ENCODE measurements at places on chromosomes 16 and 17. TPM values are rescaled to one million over a fixed set of nuclear protein-coding genes. Genes with fewer than 3 reads are reported as not detected.

DNA sequence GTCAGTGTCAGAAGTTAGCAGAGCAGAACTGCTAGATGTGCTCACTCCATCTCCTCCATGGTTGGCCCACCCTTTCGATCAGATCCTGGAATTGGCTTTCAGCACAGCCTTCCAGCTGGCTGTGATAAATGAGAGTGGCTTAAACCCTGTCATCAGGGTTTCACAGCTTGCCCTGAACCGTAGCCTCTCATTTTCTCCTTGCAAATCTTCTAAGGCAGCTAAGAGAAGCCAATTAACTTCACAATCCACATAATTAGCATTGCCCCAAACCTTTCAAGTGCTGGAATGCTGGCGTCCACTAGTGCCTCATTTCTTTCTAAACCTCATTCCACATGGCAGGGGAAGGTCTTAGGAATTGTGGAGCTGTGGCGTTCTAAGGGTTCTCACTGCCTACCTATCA lies 21.7 kb downstream of the MILR1 start:
- H3K4me1 ChIP-seq: no peaks in the 10 kb centered on the region
- peaks cover 7% of the 10 kb centered on the region for H3K27me3 ChIP-seq
- no peak overlapping the region for H3K4me3 ChIP-seq
- no peak overlapping the region for H3K27ac ChIP-seq
- no peaks in the 10 kb centered on the region for H3K36me3 ChIP-seq
- no peak for DNase-seq

- no peak for DNase-seq
- peak overlapping the region; percentile 66 for H3K4me3 ChIP-seq
- H3K27ac ChIP-seq: peak overlapping the region; percentile 93
- H3K36me3 ChIP-seq: peaks cover 2% of the 10 kb centered on the region
- peaks cover 98% of the 10 kb centered on the region for H3K4me1 ChIP-seq
- H3K27me3 ChIP-seq: peaks cover 7% of the 10 kb centered on the region
Observed at GRCh38 chr16:84600343-84601229, 17.3 kb downstream of the COTL1 start.

Gene KLHL10
- not detected for total RNA-seq

- H3K27ac ChIP-seq: no peak overlapping the region
- no peaks in the 10 kb centered on the region for H3K27me3 ChIP-seq
- DNase-seq: no peak
- no peaks in the 10 kb centered on the region for H3K4me1 ChIP-seq
Observed at GRCh38 chr17:62876673-62877405, 68.7 kb upstream of the MARCHF10 start.

DNA sequence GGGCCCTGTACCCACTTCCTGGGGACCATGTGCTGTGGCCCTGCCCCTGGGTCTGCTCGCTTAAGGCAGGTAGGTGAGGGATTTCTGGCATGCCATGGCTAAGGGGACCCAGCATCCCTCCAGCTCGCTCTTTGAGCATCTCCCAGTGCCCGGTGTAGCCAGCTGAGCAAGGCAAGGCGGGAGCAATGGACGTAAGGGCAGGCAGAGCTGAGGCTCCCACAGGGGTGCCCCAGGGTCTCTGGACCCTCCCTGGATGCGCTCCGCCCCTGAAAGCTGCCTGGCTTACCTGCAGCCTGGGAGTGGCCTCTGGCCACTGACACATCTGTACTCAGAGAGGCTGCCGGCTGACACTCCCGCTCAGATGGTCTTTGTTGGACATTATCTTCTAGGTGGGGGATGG lies 189.9 kb downstream of the IRF8 start:
- H3K4me1 ChIP-seq: no peaks in the 10 kb centered on the region
- H3K27ac ChIP-seq: no peak overlapping the region
- H3K36me3 ChIP-seq: no peaks in the 10 kb centered on the region
- DNase-seq: no peak
- no peaks in the 10 kb centered on the region for H3K27me3 ChIP-seq

Gene ANKFN1
- total RNA-seq: not detected

DNA sequence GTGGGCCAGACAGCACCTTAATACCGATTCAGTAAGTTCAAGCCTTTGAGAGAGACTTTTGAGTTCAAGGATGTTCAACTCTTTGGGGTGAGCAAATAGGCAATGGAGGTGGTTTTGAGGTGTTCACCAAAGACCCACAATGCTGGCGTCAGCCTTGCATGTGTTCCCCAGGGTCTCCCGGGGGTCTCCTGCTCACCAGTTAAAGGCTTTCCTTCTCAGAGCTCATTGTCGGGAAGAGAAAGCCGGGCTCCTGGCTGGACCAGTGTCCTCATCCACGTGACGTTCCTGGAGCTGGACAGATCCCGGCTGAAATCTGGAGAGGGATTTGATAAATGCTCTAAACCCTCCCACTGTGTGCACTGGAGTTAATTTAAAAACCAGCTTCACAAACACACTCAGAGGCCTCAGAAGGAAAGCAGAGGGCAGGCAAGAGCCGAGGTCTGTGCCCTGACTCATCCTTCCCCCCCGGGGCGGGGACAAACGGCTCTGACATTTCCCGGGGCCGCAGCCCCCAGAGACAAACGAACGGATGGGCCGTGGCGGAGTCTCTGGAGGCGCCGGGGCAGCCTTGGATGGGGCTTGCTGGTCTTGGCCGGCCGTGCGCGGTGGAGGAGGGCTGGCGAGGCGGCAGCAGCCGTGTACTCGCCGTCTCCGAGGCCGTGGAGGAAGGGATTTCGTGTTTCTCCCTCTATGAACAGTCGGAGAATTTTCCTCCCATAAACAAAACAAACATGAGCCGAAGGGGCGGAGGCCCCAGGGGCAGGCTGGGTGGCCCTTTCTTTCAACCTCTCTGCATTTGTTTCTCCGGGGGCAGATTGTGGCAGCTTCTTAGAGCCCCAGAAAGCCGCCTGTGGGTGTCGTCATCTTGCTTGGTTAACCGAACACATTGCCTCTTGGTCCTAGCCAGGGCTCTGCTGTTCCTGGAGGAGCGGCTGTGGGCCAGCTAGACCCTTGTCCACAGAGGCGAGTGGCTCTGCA lies 94.2 kb downstream of the NTN1 start:
- H3K27ac ChIP-seq: no peak overlapping the region
- peaks cover 18% of the 10 kb centered on the region for H3K27me3 ChIP-seq
- DNase-seq: no peak
- H3K4me1 ChIP-seq: no peaks in the 10 kb centered on the region
- no peaks in the 10 kb centered on the region for H3K36me3 ChIP-seq

DNA sequence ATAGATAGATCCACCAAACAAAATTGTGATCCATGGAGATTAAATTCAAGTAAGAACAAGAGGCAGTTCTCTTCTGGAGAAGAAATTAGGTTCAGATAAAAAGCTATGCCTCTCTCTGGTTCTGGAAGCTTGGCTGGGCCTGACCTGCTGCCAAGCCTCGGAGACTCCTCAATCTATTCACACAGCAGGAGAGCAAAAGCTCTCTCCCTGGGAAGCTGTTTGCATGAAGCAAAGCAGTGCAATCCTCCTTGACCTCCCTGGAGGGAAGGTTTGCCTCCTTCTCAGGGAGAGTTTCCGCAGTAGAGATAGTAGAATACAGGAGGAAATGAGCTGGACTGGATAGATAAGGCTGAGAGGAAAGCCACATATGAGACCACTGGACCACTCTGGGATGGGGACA lies 78.1 kb upstream of the GNAO1 start:
- no peak overlapping the region for H3K4me3 ChIP-seq
- H3K27ac ChIP-seq: no peak overlapping the region
- H3K27me3 ChIP-seq: peaks cover 3% of the 10 kb centered on the region
- DNase-seq: no peak
- H3K4me1 ChIP-seq: no peaks in the 10 kb centered on the region
- no peaks in the 10 kb centered on the region for H3K36me3 ChIP-seq

GRCh38 chr16:31880322-31880979 lies 6.8 kb downstream of the ZNF267 start:
- H3K27me3 ChIP-seq: no peaks in the 10 kb centered on the region
- H3K36me3 ChIP-seq: peaks cover 5% of the 10 kb centered on the region
- peak overlapping the region; percentile 22 for H3K27ac ChIP-seq
- no peak overlapping the region for H3K4me3 ChIP-seq
- no peak for DNase-seq
- H3K4me1 ChIP-seq: peaks cover 25% of the 10 kb centered on the region

Gene CA5A
- not detected for total RNA-seq

DNA sequence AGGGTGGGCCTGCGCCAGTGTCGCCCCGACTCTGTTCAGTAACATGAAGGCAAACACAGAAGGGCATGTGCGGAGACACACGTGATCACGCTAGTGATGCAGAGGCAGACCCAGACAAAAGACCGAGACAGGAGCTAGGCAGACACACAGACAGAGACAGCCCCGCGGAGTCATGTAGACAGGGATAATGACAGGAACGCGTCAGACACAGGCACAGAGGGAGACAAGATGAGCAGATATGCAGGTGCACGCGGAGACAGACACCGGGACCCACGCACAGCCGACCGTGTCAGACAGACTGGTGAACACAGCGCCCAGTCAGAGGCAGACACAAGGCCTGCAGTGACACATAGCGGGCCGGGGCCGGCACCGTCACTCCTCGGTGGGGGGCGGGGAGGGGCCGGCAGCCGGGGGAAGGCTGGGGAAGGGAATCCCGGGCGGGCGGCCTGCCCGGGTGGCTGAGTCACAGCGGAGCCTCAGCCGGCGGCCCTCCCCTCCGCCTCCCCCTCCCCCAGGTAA lies 7.4 kb downstream of the KDM6B start:
- no peaks in the 10 kb centered on the region for H3K27me3 ChIP-seq
- H3K4me3 ChIP-seq: peak overlapping the region; percentile 91
- H3K36me3 ChIP-seq: peaks cover 22% of the 10 kb centered on the region
- DNase-seq: peak; percentile 86

Gene SDR42E2
- total RNA-seq: 0.39 TPM

- peaks cover 2% of the 10 kb centered on the region for H3K27me3 ChIP-seq
- H3K27ac ChIP-seq: no peak overlapping the region
- no peak overlapping the region for H3K4me3 ChIP-seq
Observed at GRCh38 chr16:71569621-71570020, 7.3 kb downstream of the TAT start.
